ACHN (cell line): ENCODE measurements at places on chromosomes 1 and 21.

GRCh38 chr1:168469690-168470089 is 74.1 kb downstream of the XCL2 start:
- DNase-seq = no peak

DNA sequence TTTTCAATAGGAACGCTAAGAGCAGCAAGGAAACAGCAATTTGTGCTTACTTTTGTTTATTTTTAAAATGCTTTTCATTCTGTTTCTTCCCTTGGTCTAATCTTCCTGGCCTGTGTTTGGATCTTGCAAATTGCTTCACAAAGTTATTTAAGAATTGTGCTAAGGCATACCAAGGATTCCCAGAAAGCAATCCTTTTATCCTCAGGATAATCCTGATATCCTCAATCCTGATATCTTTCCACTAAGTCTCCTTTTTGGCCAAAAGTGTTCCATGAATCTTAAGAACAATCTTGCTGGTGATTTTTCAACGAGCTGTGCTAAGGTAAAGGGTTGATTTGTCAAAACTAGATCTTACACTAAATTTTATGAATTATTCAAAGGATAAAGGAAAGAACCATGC is 1577.9 kb downstream of the PLA2G4A start:
- DNase-seq = no peak

DNA sequence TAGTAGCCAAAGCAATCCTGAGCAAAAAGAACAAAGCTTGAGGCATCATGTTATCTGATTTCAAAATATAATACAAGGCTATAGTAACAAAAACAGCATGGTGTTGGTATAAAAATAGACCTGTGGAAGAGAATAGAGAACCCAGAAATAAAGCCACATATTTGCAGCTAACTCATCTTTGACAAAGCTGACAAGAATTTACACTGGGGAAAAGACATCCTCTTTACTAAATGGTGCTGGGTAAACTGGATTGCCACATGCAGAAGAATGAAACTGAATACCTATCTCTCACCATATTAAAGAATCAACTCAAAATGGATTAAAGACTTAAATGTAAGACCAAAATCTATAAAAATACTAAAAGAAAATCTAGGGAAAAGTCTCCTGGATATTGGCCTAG is 59.5 kb upstream of the CD55 start:
- no peak for DNase-seq

DNA sequence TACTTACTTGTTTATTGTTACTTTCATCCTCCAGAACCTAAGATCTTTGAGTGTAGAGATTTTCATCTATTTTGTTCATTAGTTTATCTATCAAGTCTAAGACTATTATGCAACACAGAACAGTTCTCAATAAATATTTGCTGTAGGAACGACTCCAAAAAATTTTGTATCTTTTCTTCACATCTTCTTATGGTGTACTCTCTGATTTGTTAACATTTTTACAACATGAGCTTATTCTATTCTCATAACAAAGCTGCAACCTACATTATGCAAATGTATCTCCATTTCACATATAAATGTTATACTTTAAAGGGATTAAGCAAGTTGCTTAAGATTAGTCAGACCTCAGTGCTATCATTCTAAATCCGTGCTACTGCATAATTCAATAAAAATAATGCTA is 514.2 kb upstream of the ZP4 start:
- no peak for DNase-seq

GRCh38 chr1:187267827-187268226 is 439.1 kb downstream of the PLA2G4A start:
- DNase-seq = no peak

- no peak for DNase-seq
These were observed 175.6 kb upstream of the ESRRG start for GRCh38 chr1:216898801-216899200.

GRCh38 chr1:94132111-94132510 is 11.2 kb upstream of the ABCA4 start:
- DNase-seq = no peak

- no peak for DNase-seq
These were observed 82.3 kb downstream of the ACTL8 start for GRCh38 chr1:17837233-17838030.

- no peak for DNase-seq
These were observed 3.7 kb upstream of the PARP1 start for GRCh38 chr1:226411619-226412018.

DNA sequence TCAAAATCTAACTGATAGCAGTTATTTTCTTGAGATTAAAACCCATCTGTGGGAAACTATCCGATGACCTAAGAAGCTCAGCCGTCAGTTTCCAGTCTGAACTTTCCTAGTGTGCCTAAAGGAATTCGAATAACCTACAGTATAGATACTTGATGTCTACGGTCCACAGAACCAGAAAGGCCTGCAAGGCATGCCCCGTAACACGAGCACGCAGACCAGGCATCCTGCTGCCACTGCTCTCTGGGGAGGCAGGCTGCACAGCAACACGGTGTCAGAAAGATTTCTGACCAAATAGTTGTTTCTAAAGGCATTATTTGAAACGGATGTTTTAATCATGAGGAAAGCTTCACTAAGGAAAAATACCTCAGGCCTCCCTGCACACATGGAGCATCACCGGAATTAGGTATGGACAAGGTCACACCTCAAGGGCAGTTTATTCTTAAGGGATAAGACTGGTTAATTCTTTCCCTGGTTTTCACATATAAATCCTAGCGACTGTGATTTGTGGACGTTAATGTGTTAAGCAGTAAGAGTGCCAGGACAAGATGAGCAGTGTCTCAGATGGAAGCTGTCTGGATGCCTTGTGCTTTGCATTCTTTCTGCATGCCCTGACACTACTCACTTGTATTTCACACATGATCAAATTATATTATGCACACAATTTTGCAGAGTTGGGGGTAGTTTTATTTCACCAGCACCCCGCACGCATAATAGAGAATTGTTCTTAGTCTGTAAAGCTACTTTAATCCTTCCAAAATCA is 49.0 kb upstream of the NADK start:
- peak; percentile 59 for DNase-seq

GRCh38 chr21:33839806-33840205 is 75.8 kb downstream of the ATP5PO start:
- peak; percentile 14 for DNase-seq

DNA sequence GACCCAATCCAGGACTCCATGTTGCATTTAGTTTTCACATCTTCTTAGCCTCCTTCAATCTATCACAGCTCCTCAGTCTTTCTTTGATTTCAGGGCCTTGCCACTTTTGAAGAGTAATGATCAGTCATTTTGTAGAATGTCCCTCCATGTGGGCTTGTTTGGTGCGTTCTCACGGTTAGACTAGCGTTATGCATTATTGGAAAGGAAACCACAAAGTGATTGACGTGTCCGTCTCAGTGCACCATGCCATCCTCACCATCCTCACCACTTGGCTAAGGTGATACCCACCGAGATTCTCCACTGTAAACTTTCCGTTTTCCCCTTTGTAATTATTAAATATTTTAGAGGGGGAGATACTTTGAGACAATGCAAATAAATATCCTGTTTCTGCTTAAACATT is 59.6 kb upstream of the OLIG2 start:
- no peak for DNase-seq

- no peak for DNase-seq
These were observed 371 bp downstream of the ARID1A start for GRCh38 chr1:26696119-26696653.

GRCh38 chr1:240189386-240189989 is 97.8 kb downstream of the FMN2 start:
- DNase-seq = peak; percentile 72

DNA sequence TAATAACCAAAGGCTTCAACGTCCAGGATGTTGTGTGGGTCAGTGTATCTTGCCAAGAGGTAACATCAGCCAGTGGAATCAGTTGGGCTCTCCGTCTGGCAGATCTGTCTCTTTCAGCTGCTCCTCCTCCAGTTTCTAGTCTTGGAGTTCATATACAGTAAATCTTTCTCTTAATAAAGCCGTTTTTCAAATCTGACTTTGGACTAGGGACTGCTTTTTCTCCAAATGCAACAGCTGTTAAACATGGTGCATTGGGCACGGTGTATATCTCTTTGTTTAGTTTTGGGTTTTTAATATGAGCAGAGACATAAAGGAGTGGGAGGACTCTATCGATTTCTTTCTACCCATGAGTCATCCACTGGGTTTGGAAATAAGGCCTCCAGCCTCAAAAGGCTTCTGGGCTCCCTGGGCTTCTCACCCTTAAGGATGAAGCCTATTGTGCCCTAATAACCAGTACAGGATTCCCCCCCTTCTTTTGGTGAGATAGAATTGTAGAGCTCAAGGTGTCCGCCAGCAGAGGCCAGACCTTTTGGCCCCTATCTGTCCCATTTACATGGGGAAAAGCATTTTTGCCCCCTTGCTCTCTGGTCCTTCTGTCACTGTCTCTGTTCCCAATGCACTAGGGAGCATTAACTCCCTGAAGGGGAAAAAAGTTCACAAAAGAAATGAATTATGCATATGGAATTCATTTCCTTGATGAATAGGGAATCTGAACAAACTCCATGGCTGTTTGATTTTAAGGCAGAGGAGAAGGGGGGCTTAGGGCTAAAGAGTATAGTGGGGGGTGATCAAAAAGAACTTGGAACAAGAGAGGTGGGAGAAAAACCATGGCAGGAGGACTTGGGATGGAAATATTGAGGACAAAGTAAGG is 86.0 kb downstream of the PBX1 start:
- no peak for DNase-seq

DNA sequence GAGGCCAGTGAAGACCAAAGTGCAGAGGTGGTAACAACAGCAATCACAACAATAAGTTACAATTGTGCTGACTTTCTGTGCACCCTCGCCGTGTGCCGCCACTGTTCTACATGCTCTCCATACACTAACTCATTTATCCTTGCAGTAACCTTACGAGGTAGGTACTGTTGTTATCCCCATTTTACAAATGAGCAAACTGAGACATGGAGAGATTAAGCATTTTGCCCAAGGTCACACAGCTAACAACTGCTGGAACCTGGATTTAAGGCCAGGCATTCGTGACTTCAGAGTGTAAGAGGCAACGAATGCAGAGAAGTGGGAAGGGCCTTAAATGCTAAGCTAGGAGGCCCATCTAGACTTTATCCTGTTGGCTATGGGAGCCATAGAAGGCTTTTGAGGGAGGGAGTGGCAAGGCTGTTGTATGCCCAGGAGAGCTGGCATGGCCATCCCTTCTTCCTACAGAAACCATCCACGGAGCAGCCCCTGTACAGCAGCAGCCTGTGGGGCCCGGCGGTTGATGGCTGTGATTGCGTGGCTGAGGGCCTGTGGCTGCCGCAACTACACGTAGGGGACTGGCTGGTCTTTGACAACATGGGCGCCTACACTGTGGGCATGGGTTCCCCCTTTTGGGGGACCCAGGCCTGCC is 36.6 kb downstream of the AZIN2 start:
- DNase-seq = no peak

- no peak for DNase-seq
These were observed 22.2 kb downstream of the SLC2A1 start for GRCh38 chr1:42936309-42937078.

DNA sequence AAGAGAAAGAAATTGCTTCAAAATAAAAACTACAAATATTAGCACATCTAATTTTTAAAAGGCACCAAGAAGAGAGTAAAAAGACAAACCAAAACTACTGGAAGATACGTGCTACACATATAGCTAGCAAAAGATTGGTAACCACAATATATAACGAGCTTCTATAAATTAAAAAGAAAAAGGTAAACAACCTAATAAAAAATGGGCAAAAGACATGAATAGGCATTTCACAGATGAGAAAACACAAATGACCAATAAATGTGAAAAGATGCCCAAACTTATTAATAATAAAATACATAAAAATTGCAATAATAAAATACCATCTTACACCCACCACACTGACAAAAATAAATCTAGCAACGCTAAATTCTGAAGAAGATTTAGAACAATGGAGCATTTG is 26.2 kb downstream of the LEMD1 start:
- DNase-seq = no peak

DNA sequence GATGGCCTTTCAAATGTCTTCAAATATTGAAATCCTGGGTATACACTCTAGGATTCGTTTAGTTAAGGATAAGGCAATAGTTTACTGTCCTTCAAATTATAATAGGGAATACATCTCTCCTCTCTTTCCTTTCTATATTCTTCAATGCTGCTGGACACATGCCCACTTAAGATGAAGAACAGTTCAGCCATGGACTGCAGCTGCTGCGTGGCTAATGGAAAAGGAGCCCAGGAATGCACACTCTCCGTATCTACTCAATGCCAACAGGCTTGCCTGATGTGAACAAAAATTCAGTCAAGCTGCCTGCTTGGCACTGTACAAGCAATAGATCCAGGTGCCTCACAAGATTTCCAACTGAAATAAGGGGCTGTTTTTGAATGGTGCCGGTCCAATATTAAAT is 321.2 kb upstream of the LYPLAL1 start:
- DNase-seq = no peak

- DNase-seq = peak; percentile 99
These were observed 1.2 kb downstream of the S100A10 start for GRCh38 chr1:151992303-151993083.

GRCh38 chr21:30942192-30942591 is 60.8 kb upstream of the KRTAP11-1 start:
- DNase-seq = no peak

DNA sequence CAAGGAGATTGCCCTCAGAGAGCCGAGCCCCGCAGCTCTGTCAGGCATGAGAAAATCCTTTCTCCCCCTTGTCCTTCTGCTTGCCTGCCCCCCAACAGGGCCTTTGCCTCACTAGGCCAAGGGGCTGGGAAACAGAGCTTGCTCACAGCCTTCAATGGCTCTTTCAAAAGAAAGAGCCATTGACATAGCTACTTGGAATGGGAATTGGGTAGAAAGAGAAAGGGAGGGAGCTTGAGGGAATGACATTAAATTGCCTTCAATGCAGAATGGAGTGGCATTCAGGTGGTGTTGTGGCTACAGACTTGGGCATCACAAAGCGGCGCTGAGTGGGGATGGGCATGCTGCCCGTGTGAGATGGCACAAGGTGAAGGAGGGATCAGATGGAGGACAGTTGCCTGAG is 13.2 kb downstream of the SYT11 start:
- no peak for DNase-seq

- DNase-seq = peak; percentile 96
These were observed 14.7 kb downstream of the INTS3 start for GRCh38 chr1:153742411-153743142.

DNA sequence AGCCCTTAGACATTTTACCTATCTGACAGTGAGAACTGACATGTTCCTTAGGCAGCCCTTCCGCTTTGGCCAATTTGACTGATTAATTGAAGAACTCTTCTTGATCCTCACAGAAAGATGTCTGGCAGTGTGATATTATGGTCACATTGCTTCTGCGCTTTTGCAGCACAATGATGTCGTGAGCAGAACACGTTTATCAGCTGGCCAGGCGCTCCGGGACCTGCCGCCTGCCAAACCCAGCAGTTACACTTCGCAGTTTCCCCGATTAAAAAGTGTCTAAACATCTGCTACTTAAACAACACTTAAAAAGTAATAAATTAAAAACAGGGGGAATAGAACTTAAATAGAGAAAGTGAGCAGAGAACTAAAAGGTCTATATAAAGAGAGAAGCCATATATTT is 103.5 kb upstream of the ETS2 start:
- no peak for DNase-seq

GRCh38 chr21:42349420-42350317 is 1.1 kb downstream of the TFF2 start:
- DNase-seq = no peak
